SK-N-DZ (cell line): ENCODE measurements at places on chromosomes 11 and 22.

DNA sequence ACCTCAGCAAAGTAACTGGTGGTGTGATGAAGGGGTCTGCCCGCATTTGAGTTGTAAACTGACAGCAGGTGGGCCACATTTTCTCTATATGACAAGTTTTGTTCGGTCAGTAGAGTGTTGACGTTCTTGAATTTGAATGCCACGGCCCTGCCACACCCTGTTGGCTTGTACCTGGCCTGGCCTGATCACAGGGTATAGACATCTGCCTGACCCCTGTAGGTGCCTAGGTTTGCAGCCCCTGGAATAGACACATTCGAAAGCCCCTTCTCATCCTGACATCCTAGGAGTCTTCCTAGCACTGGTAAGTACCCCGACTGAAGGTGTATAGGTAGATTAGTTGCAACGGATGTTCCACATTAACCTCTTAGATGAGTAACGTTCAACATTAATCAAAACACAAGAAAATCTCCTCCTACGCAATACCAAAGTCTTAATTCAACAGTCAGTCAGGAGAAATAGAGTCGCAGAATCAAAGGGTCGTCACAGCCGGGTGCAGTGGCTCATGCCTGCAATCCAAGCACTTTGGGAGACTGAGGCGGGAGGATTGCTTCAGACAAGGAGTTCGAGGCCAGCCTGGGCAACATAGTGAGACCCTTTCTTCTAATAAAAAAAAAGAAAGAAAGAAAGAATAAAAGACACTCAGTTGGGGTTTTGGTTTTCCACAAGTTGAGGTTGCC lies 43.6 kb upstream of the CD5 start:
- DNase-seq: no peak

- DNase-seq: no peak
Observed at GRCh38 chr11:117205211-117205818, 6.1 kb downstream of the TAGLN start.

DNA sequence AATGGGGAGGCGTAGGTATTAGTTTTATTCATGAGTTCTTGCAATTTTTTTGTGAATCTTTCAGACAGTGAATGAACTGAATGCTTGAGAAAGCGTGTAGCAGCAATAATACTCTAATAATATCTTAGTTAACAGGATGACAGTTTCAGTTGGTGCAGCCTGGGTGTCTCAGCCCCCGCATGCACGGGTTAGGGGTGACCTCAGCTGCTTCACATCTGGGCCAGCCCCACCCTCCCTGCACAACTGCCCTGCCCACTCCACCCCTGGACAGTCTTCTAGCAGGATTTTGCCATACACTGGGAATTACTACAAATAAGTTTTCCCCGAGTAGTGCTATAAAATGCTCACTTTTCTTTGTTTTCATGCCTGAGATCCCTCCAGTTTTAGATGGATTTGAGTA lies 83.2 kb downstream of the ST3GAL4 start:
- DNase-seq: no peak

DNA sequence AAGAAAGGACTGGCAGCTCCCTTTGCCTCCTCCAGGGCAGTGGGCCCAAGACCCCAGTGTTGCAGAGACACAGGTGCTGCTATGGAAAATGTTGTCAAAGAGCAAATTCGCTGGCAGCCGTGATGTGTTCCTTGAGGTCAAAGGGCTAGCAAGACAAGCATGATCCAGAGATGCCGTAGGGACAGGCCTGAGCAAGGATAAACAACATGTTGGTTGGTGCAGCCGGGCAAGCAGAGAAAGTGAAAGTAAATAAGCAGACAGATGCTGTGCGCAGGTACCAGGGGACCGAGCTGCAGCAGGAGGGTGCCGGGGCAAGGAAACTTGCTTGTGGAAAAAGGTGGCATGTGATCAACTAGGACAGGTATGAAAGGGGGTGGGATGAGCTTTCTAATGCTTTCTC lies 125.5 kb upstream of the NECTIN1 start:
- DNase-seq: no peak

GRCh38 chr22:47817380-47817779 lies 1054.9 kb downstream of the TBC1D22A start:
- no peak for DNase-seq

DNA sequence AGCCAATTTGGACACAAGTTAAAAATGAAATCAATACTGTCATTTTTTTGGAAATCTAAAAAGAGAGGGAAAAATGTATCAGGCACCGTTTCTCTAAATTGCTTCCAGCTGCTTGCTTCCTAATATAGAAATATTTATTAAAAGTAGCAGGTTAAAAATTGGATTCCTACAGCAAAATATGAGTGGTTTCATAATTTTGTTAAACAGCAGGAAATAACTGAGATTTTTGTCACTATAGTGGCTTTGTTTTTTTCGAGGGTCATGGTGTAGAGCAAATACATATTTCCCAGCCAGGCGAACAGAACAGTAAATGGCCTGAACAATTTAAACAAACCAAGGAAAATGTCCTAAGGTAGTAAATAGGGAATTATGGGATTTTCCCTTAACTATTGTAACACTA lies 159.7 kb downstream of the DDX10 start:
- no peak for DNase-seq
